ENCODE measurements at places on chromosomes 5 and 9. TPM values are rescaled to one million over a fixed set of nuclear protein-coding genes. Genes with fewer than 3 reads are reported as not detected.

PCDHGB6 gene
- polyA plus RNA-seq = 2.9 TPM

ALG2 gene
- polyA plus RNA-seq = 40.6 TPM

CAMSAP1 gene
- polyA plus RNA-seq = 9.8 TPM

PAX5 gene
- polyA plus RNA-seq = 0.06 TPM

FGF18 gene
- polyA plus RNA-seq = 1.4 TPM

CYSRT1 gene
- polyA plus RNA-seq = 71.7 TPM

C9orf40 gene
- 23.2 TPM for polyA plus RNA-seq

LCP2 gene
- polyA plus RNA-seq = 15.6 TPM

CARD6 gene
- 3.4 TPM for polyA plus RNA-seq

FGD3 gene
- polyA plus RNA-seq = 7.2 TPM

LMX1B gene
- 0.96 TPM for polyA plus RNA-seq

INIP gene
- polyA plus RNA-seq = 23.7 TPM

C7 gene
- polyA plus RNA-seq = 53.9 TPM

C1QTNF2 gene
- 3.1 TPM for polyA plus RNA-seq

NPR3 gene
- 9.8 TPM for polyA plus RNA-seq

GLE1 gene
- 26.9 TPM for polyA plus RNA-seq

MAMDC2 gene
- polyA plus RNA-seq = 7.9 TPM

FOXD4L4 gene
- 0.03 TPM for polyA plus RNA-seq
